Cortex of kidney (tissue), 1 donor: ENCODE measurements at places on chromosomes 2 and 18.

- DNase-seq = no peak
Observed at GRCh38 chr2:152019732-152020131, 79.1 kb downstream of the CACNB4 start.

GRCh38 chr18:75582406-75582821 lies 154.9 kb upstream of the SMIM21 start:
- no peak for DNase-seq

DNA sequence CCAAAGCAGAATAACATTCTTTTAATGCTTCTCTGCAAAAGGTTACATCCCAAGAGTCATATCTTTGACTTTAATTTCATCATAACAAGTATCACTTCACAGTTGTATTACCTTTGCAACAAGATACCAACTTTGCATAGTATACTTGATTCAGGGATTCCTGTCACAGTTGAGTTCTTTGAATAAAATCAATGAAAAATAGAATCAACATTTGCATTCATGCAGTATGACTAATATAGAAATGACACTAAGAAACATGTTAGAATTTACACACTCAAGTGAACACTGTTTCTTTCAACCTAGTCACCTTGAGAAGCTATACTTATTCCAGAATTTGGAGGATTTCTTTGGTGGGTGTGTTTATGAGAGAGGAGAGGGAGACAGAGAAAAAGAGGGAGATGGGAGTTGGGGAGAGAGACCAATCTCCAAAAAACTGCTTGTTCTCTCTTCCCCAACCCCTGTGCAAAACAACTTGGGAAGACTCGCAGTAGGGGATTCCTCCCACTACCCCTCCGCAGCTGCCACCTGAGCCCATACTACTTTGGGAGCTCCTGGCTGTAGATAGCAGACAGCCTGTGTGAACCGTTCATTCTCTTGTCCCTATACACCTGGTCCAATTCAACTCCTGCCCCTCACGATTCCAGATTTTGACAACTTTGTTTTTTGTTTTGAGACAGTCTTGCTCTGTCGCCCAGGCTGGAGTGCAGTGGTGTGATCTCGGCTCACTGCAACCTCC lies 57.7 kb downstream of the PELI1 start:
- no peak for DNase-seq

DNA sequence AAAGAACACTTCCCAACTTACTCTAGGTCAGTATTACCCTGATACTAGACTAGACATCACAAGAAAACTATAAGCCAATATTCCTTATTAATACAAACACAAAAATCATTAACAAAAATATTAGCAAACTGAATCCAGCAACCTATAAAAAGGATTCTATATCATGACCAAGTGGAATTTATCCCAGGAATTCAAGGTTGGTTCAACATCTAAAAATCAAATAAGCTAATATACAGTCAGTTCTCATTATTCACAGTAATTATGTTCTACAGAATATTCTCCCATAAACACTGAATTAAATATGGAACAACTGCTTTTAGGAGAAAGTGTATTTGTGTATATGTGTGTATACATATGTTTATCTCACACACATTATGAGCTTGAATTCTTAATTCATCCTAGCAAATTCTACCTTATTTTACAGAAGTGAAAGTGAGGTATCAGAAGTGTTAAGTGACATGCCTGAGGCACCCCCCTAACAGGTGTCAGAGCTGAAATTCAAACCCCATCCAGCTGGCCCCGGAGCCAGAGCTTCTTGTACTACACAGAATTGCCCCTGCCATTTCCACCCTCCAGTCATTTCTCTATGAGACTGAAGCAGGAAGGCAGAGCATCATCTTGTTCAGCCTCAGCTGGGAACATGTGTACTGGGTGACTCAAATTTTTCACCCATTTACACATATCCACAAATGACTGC lies 77.8 kb downstream of the MALT1 start:
- no peak for DNase-seq

- no peak for DNase-seq
Observed at GRCh38 chr2:120791962-120792297, 56.3 kb downstream of the GLI2 start.

DNA sequence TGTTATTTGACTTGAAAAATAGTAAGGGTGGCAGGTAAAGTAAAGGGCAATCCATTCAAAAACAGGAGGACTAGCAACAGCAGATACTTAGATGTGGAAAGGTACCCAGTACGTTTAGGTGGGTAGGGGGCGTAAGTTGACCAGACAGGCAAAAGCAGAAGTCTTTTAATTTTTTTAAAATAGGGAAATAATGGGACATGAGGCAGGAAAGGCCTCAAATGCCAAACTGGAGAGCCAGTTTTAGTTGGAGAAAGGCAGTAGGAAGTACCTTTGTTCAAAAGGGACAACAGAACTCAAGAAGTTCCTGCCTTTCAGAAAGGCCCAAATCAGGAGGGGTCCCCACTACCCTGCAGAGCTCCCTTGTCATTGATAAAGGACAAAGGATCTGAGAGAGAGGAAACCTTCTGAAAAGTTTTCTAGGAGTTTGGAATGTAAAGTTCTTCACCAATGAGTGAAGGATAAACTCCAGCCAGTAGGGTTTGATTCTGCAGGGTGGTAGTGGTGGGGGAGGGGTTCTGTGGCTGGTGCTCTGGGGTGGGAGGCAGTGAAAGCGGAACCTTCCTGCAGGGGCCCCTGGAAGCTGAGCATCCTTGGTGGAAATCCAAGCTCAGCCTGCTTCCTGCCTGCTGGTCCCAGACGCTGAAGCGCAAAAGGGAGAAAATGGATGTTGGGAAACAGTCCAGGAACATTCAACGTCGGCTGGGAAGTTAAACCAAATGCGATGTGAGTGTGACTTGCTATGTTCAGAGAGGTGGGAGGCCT lies 40.1 kb downstream of the TMEM17 start:
- DNase-seq = no peak

GRCh38 chr2:19888831-19889230 lies 13.0 kb downstream of the TTC32 start:
- no peak for DNase-seq

DNA sequence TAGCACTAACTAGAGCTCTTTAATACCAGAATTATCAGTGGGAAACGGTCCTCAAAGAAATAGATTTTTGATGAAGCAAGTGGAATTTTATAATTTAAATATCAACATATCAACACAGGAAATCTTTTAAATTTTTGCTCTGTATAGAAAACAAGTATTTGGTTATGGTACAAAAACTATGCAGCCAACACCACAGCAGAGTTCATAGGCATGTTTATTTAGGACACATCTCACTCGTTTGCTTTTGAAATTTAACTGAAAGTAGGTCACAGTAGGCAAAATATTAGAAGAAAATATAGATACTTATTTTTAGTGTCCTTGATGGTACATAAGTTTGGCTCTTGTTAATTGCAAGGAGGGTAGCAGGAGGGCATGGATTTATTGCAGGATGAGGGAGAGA lies 34.3 kb upstream of the TANC1 start:
- no peak for DNase-seq

DNA sequence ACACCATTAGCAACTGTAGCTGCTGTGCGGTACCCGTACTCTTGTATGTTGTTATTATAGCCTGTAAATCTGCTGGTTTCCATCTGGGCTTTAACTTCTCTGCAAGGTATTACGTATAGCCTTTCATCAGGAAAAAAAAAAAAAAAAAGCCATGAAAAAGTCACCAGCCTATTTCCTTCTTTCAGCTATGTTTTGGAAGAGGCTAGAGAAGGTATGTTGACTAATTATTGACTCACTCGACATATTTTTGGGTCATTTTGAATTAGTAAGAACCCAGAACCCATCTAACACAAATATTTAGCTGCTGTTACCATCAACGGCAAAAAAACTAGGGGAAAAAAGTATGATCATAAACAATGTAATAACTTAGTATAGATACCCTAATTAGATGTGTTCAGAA lies 1395.6 kb downstream of the SUCLG1 start:
- DNase-seq = no peak

- DNase-seq = no peak
Observed at GRCh38 chr2:60125611-60126426, 427.6 kb downstream of the BCL11A start.

- DNase-seq = no peak
Observed at GRCh38 chr2:205901491-205901890, 184.5 kb downstream of the INO80D start.

- DNase-seq = no peak
Observed at GRCh38 chr18:261398-262073, 6.3 kb downstream of the THOC1 start.

- no peak for DNase-seq
Observed at GRCh38 chr2:186696290-186696689, 2.4 kb downstream of the FAM171B start.

- DNase-seq = no peak
Observed at GRCh38 chr18:32114293-32114942, 22.7 kb downstream of the RNF138 start.

DNA sequence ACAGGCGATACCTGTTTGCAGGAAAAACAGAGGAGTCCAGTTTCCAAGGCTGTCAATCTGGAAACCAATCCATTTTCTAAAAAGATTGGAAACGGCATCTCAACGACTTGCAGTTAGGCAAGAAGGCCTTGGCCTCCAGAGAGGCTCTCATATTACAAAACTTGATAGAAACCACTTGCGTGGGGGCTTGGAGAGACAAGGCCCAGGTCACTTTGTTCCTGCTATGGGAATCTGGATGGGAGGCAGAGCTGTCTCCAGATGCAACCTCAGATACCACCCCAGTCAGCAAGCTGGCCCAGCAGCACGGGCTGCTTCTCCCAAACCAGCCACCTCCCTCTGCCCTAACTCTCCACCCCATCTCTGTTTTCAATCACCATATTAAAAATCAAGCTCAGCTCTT lies 298.8 kb downstream of the TNS1 start:
- no peak for DNase-seq

GRCh38 chr18:12305930-12306629 lies 2.0 kb upstream of the TUBB6 start:
- no peak for DNase-seq

DNA sequence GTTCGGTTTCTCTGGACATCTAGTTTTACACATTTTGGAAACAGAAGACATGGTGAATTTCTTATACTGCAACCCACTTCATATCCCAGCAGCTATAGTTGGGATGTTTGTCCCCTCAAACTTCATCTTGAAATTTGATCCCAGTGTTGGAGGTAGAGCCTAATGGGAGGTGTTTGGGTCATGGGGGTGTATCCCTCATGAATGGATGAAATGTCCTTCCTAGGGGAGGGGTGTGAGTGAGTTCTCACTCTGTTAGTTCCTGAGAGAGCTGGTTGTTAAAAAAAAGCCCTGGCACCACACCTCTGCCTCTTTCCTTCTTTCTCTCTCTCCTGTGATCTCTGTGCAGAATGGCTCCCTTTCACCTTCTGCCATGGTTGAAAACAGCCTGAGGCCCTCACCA lies 369.0 kb upstream of the KCNJ3 start:
- DNase-seq = no peak

- DNase-seq = no peak
Observed at GRCh38 chr18:79469751-79470505, 74.2 kb downstream of the NFATC1 start.

GRCh38 chr2:181607629-181608590 lies 49.0 kb downstream of the CERKL start:
- DNase-seq = no peak
